ENCODE measurements at places on chromosomes 1 and 21.
A peak's percentile ranks its signal among the peaks of the same experiment; 100 is the strongest.

DNA sequence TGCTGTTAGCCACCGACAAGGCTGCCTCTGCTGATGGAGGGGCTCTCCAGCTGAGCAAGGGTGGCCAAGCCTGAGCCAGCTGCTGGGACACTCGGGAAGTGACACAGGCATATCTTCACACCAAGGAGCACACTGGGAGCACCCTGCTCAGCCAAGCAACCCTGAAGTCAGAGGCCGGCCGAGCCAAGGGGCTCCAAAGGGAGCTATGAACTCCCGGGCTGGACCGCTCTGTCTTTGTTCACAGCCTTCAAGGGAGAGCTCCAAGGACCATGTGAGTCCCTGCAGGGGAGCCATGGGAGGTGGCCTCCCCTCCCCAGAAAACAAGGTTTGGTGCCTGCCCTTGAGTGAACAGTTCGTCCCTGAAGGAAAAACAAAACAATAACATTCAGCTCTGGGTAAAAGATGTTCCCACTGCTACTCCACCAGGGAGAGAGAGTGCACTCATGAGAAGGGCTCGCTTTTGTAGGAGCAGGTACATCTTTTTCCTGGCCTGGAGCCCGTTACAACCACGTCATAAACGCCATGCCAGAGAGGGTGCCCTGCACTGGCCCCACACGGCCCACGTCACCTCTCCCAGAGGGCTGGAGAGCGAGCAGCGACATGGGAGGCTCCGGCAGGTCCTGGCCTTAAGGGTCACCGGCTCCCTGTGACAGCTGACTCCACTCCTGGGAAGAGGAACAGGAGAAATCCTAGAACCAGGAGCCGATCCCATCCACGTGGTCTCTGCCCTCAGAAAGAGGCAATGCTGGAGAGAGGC is 56.3 kb upstream of the SLC25A33 start:
- DNase-seq = no peak

DNA sequence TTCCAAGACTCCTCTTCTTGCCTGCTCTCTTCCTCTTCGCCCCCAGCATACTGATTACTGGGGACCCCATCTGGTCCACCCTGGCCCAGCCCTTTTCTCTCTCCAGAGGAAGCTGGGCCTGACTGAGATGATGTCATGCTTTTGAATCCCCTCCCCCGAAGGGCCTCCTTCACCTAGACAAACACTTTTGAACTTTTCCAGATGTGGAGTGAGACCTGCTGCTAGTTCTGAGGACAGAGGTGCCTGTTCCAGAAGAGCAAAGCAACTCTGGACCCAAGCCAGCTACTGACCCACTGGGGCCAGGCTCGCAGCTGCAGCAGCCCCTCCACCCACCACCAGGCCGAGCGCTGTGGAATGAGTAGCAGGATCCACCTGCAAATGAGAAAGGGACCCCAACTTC is 8.4 kb downstream of the CD34 start:
- no peak for DNase-seq

GRCh38 chr1:113536182-113536780 is 146.0 kb downstream of the MAGI3 start:
- DNase-seq = no peak

DNA sequence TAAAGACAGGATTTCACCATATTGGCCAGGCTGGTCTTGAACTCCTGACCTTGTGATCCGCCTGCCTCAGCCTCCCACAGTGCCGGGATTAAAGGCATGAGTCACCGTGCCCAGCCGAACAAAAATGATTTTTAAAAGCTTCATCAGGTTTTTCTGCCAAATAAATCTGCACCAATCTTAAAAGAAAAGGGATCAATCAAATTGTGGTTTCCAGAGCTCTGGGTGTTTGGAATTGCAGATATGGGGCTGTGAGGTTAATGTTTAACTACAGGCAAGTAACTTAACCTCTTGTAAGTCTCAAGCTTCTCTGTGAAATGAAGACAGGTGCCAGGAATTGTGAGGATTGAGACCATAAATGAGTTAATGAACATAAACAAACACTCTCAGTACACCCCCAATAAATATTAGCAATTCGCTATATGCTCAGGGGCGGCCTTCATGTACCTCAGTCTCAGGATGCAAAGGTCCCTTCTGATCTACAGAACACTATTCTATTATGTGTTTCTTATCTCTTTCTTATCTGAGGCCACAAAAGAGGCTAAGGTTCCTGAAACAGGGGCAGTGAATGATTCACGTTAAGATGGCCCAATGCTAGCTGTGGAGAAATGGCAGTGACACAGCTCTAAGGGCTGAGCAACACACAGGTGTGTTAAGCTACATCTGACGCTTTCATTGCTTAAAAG is 7.1 kb upstream of the GNPAT start:
- DNase-seq = no peak

GRCh38 chr1:149903836-149904491 is 4.6 kb downstream of the BOLA1 start:
- no peak for DNase-seq

DNA sequence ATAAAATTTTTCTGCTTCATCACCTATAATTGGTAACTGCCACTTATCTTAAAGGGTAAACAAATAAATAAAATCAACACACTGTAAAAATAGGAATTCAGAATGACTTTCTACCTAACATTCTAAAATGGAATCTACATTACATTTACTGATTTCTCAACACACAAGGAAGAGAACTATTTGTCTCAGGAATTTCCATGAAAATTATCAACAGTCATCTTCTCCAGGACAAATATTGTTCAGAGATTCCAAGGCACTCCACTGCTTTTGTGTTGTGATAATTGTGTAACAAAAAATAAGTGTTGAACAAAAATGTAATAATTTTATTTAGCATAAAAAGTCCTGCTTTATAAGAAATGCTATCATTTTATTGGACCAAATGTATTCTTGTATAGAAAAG is 7.3 kb downstream of the ODF2L start:
- DNase-seq = no peak

DNA sequence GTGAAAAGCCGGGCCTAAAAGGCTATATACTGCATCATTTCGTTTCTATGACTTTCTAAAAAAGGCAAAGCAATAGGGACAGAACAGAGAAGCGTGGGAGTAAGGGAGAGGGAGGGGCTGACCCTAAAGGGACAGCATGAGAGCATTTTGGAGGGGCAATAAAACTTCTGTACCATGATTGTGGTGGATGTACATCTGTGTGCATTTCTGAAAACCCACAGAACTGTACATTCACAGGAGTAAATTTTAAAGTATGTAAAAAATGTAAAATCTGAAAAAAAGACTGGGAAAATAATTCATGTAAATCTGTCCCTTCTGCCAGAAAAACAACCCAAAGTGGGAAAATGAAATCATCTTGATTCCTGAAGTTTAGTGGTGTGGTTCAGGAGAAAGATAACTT is 235.4 kb downstream of the CENPF start:
- DNase-seq = no peak

- DNase-seq = no peak
These were observed 27.2 kb upstream of the ATP1A1 start for GRCh38 chr1:116345843-116346242.

- DNase-seq = no peak
These were observed 15.0 kb downstream of the C1orf52 start for GRCh38 chr1:85244271-85245061.

DNA sequence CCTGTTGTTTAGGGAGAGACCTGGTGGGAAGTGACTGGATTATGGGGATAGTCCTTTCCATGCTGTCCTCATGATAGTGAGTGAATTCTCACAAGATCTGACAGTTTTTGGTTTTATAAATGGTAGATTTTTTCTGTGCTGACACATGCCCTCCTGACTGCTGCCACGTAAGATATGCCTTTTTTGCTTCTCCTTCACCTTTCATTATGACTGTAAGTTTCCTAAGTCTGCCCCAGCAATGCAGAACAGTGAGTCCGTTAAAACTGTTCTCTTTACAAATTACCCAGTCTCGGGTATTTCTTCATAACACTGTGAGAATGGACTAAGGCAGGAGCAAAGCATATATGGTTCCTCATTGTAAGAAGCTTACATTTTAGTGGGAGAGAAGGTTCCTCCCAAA is 1727.2 kb downstream of the NCAM2 start:
- DNase-seq = no peak

- no peak for DNase-seq
These were observed 13.7 kb downstream of the CD34 start for GRCh38 chr1:207897188-207897587.

GRCh38 chr1:167548059-167548932 is 5.3 kb downstream of the CREG1 start:
- no peak for DNase-seq

GRCh38 chr1:28877132-28877781 is 37.1 kb upstream of the EPB41 start:
- peak; percentile 87 for DNase-seq

DNA sequence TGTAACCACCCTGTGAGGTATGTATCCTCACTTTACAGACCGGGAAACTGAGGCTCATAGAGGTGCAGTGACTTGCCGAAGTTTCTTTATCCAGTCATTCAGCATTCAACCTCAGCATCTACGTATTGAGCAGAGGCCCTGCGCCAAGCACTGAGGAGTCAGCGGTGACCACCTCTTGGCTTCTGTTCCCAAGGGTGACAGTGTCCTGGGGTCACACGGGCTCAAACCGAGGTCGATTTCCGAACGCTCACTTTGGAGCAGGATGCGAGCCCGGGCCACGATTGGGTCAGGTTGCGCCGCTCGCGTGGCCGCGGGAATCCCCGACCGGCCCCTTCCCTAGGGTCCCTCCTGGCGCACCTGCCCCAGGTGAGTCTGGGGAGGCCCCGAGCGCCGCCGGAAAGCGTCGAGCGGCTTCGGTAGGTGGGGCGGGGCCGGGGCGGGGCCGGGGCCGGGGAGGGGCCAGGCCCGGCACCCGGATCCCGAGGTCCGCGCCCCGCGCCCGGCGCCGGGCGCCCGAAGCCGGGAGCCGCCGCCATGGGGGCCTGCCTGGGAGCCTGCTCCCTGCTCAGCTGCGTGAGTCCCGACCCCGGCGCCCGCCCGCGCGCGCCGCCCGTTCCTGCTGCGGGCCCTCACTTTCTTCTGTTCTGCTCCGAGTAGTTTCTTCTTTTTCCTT is at the start of gene SERINC2:
Gene SERINC2, plus strand, starts transcription at position 482 of the 673 bp plus-strand sequence. Its CDS starts 53 bp downstream, at position 535.
- DNase-seq = peak; percentile 29

DNA sequence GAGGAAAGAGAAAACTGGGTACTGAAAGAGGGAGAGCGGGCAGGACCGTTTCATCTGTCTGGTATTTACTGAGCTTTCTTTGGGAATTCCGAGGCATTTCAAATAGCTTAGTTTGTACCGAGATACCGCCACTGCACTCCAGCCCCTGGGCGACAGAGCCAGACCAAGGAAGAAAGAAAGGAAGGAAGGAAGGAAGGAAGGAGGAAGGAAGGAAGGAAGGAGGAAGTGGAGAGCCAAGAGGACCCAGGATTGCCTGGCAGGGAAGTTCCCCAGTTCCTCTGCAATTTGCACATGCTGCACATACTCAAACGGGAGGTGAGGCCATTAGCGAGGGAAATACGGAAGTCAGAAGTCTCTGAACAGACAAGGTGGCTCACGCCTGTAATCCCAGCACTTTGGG is 961 bp upstream of the FUCA1 start:
- DNase-seq = no peak

DNA sequence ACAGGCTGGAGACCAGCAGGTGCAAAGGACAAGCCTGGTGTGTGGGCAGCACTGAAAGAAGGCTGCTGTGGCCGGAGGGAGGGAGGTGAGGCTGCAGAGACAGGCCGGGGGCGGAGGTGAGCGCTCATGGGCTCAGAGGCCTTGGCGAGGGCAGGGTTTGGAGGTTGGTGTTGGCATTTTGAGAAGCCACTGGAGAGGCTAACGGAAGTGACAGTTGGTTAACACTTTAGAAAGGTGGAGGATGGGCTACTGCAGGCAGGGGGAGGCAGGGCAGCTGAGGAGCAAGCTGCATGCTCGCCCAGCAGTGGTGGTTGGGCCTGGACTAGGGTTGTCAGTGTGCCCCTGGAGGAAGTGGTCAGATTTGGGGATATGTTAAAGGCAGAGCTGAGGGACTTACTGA is 37.5 kb downstream of the QSOX1 start:
- no peak for DNase-seq

GRCh38 chr1:8419172-8419571 is 101.3 kb downstream of the SLC45A1 start:
- DNase-seq = no peak

DNA sequence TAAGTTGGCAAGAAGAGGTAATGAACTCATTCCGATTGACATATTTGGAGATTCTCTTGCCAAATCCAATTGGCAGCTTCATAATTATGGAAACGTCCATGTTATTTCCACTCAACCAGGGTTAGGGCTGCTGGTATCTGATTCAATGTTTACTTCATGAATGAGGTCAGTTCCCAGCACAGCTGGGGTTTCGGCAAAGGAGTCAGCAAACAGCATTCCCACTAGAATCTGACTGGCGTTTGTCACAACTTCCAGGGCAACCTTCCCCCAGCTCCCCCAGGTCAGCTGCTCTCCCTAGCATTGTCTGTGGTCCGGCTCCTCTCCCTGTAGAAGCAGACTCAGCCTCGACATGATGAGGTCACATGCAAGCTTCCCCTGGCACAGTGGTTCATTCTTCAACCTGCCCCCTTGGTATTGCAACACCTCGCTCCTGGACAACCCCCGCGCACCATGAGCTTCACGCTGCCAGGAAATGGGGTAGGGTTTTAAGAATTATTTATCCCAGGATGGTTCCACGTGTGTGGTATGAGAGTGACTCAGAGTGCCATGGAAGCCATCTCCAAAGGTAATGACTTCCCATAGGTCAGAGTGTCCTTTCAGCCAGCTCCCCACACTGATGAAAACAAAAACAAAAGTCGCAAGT is 100.7 kb upstream of the SLC25A33 start:
- no peak for DNase-seq

- no peak for DNase-seq
These were observed 183.0 kb downstream of the BARHL2 start for GRCh38 chr1:90534116-90534515.

DNA sequence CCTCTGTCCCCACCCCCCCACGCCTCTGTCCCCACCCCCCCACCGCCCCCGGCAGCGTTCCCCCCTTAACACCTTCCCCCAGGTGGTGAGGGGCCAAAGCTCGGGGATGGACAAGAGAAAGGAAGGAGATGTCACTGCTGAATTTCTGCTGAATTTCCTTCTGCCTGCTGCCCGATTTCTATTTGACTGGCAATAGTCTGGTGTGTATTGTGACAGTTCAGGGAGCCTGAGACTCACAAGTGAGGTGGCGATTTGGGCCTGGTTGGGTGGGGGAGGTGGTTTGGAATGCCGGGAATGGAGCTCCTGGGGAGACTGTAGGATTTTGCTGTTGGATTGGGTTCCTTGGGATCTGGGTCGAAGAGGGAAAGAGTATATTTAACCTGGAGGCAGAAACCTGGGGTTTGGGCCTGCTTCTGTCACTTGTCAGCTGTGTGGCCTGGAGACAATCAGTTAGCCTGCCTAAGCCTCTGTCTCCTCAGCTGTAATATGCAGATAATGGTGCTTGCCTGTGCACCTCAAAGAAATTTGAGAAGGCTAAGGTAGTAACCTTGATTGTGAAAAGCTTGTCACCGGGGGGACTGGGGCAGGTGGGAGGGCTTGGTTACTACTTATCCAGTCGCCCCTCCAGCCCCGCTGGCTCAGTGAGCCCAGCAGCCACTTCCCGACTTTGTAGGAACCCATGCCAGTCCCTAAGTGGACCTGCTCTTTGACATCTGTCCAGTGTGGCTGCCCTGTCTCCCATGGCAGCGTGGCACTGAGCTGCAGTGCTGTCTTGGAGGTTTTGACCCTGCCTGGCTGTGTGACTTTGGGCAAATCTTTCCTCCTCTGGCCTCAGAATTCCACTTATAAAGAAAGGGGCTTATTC is 7.7 kb upstream of the LMNA start:
- no peak for DNase-seq

Data from stimulated activated CD8-positive, alpha-beta memory T cell treated with anti-CD3 and anti-CD28 coated beads, Interleukin-4, amount 100 ng/mL, for 48 hours (primary cell).